ENCODE measurements at places on chromosomes 7 and 10.
A peak's percentile ranks its signal among the peaks of the same experiment; 100 is the strongest.

GRCh38 chr7:122362473-122362872 is 57.9 kb upstream of the FEZF1 start:
- DNase-seq = no peak

DNA sequence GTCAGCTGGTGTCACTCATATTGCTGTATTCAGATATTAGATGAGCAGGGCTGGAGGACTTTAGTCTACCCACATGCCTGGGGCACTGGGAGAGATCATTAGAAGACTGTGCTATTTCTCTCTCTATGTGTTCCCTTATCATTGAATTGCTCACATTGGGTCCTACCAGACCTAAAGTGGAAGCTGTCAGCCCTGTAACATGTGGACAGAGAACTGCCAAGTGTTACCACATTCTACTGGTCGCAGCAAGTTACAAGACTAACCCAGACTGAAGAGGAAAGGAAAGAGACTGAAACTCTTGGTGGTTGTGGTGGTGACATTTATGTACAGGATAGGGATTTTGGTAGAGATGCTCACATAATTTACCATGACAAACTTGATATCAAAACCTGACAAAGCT is 627.1 kb upstream of the FZD8 start:
- no peak for DNase-seq

DNA sequence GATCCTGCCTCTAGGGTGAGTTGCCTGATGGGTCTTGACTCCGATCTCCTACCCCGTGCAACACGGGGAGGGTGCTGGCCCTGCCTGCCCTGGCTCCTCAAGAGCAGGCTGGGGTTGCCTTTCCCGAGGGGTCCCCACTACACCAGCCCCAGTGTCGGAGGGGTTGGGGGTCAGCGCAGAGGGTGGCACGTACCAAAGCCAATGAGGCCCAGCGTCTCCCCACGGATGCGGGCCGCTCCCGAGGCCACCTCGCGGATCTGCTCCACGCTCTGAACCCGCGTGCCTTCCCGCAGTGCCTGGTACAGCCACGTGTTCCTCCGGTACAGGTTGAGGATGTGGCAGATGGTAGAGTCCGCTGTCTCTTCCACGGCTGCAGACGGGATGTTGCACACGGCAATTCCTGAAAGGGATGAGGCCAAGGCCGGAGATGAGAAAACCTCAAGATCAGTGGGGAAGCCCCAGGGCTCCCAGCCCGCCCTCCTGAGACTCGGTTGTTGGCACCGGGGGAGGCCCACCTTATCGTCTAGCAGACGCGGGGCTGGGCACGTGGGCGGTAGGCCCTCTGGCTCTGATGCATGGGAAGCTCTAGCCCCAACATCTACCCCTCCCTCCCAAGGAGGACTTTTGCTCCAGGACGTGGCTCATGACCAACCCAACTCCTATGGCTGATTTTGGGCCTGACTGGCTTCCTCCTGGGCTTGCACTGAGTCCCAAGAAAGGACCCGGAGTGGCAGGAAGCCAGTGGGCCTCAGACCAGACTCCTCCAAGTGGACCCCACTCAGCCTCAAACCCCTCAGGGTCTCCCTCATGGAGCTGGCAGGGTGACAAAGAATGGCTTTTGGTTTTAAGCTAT is 56.1 kb downstream of the ZRANB1 start:
- no peak for DNase-seq

DNA sequence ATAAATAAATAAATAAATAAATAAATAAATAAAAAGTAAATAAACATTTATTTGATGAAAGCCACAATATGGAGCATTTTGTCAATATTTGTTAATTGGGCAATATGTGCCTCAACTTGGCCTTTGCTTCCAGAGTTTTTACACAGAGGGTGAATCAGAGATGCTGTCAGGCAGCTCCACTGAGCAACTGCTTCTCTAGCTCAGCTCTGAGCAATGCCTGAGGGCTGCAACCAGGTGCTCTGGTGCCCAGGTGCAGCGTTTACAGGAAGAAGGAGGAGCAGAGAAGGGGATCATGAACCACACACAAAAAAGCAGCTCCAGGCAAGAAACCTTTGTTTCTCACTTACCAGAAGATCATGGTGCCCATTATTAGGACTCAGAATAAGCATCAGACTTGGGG is 876.2 kb upstream of the AUTS2 start:
- no peak for DNase-seq

DNA sequence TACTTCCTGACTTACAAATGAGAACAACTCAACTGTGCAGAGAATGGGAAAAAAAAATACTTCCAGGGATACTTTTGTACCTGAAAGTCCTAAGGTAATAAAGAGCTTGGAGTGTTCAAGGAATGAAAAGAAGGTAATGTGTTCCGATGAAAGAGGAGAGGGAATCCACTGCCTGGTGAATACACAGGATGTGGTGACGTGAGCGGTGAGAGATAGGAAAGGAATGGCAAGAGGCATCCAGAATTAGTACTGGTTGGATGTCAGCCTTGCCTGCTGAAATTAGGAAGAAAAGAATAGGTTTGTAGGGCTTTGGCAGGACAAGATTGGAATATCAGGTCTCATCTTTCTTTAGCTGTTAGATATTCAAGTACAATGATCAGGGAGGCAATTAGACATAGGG is 347.7 kb downstream of the POM121L12 start:
- no peak for DNase-seq

- DNase-seq = no peak
Observed at GRCh38 chr10:14592566-14592965, 182.1 kb downstream of the FAM107B start.

DNA sequence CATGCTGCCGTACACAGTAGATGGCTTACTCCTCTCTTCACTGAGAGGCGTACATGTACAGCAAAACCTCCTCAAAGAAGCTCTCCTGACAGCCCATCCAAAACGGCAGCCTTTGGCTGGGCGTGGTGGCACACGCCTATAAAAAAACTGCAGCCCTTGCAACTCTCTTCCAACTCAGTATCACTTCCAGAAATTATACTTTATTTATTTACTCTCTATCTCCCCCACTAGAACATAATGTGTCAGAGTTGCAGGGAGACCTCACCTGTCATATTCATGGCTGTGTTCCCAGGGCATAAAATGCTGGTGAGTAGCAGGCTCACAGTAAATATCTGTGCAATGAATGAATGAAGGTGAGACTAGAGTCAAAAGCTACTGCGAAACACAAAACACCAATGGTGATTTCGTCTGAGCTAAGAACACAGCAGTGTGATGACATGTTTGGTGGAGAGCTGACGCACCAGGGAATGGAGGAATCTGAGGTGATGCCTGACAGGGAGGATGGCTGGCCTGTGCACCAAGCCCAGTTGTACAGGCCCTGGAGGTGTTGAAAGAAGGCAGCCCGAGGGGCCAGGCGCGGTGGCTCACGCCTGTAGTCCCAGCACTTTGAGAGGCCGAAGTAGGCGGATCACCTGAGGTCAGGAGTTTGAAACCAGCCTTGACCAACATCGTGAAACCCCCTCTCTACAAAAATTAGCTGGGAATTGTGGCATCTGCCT is 55.3 kb downstream of the COBL start:
- no peak for DNase-seq

DNA sequence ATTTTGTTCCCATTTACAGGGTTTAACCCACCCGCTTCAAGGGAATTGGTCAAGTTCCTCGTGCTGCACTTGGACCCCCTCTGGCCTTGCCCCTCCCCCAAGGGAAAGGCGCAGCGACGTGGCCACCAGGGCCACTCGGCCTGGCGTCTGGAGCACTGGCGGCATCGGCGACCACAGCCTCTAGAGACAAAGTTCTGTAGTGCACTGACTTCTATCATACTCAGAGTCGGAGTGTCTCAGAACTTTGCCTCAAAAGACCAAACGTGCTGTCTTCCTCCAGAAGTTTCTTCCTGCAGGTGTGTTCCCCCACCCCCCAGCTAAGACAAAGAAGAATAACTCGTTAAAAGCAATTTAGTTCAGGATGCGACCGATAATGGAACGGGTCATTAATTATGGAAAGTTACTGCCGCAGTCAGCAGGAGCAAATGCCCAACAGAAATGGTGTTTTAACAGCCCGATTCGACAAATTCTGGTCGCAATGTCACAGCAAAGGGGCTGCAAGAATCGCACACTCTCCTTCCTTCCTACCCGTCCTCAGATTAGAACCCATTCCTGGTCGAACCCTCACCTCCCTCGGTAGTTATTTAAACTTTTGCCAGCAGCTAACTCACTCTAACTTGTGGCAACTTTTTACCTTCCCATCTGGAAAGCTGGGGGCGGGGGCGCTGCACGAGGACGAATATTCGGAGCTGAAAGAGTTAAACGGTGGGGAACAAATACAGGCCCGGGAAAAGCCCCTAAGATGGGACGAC is 202.1 kb upstream of the NFE2L3 start:
- DNase-seq = no peak

GRCh38 chr10:21212348-21212747 is 313.1 kb downstream of the SKIDA1 start:
- no peak for DNase-seq

DNA sequence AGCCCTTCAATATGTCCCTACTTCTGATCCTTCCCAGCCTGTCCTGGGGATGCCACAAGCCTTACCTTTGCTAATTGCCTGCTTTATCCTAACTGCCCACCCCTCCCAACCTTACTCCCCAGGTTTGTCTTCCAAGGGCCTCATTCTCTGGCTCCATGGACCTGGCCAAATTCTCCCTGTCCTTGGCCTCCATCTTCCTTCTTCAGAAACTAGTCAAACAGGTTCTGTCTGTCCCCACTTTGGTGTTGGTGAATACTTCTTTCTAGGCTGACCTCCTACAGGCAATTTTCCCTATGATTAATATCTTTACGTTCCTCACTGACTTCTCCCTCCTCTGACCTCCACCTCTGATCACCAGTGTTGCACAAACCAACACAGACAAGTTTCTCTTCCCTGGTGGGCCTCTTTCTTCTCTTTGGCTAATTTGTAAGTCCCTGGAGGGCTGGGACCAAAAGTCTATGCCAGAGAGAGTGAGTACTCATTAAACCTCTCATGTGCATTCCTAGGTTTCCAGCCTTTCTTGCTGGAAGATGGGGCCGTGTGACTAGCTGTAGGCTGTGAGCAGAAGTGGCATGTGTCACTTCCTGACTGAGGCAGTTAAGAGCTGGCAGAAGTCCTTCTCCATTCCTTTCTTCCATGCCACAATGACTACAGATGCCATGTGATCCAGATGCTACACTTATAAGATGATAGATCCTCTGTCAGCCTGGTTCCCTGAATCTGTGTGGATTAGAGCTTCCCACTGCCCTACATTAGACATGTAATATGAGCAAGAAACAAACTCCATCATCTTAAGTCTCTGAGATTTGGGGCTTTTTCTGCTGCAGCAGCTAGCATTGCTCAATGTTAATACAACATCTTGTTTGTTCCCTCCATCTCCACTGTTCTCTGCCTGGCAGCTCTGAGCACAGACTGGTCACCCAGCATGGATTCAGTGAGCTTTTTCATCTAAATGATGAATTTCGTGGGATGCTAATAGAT is 382.7 kb downstream of the RPS24 start:
- no peak for DNase-seq

- DNase-seq = no peak
Observed at GRCh38 chr10:93854975-93855374, 38.8 kb upstream of the SLC35G1 start.

DNA sequence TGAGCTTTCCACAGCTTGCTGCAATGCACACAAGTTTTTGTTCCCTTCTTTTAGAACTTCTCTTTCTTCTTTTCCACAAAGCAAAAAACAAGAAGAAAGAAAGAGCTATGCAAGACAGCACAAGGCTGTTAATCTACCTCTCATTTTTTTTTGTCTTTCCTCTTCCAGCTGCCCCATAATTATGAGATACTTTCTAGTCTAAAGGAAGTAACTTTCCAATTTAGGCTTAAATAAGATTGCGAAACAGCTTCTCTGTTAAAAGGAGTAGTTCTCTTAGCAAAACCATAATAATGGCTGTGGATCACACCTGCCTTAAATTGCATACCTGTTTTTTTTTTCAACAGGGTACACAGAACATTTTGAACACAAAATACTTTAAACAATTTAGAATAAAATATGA is 56.0 kb downstream of the NDUFB2 start:
- no peak for DNase-seq

GRCh38 chr10:34565934-34566333 is 249.2 kb downstream of the PARD3 start:
- no peak for DNase-seq

GRCh38 chr7:29806208-29806994 is at the start of gene WIPF3:
Gene WIPF3, plus strand, starts transcription at chr7:29806508. Its CDS starts 28,217 bp downstream, at chr7:29834725.
- no peak for DNase-seq

GRCh38 chr10:24306507-24306875 is 97.6 kb downstream of the KIAA1217 start:
- DNase-seq = no peak

GRCh38 chr10:127196282-127197153 is at the start of gene INSYN2A:
Gene INSYN2A, minus strand, starts transcription at chr10:127196591. Its CDS starts 20,196 bp downstream, at chr10:127176395.
- DNase-seq = no peak

DNA sequence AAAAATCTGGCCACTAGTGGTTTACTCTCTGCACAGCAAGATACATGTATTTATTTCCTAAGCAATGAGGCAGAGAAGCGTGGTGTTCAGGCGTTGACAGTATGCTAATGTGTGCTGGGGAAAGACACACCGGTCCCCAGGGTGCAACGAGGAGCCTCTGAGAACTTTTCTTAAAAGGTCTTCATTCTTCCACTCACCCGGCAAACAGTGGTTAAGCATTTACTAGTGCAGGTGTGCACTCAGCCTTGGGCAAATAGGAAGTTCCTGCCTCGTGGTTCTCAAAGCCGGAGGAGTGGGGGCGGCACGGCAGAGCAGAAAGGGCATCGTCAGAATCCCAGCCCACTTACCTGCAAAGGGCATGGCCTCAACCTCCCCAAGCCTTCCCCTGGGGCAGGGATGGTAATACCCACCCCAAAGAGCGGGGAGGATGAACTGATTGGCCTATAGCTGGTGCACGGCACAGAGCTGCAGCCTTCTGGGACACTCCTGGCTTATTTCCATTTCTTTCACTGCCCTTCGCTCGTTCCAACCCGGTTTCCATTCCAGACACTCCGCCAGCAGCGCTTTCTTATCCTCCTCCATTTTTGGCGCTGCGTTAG is 184.3 kb upstream of the CTBP2 start:
- DNase-seq = no peak

DNA sequence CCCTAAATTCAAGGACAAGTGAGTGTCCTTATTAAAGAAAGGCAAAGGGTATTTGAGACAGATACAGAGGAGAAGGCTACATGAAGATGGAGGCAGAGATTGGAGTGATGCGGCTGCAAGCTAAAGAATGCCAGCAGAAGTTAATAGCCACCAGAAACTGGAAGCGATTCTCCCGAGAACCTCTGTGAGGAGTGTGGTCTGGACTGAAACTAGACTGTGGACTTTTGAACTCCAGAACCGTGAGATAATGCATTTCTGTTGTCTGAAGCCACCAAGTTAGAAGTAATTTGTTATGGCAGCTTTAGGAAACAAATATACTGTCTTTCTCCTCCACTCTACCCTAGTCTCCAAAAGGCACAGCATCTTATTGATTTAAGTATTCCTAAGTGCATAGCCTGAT is 80.3 kb upstream of the CREB5 start:
- no peak for DNase-seq

GRCh38 chr7:98755138-98755898 is 114.5 kb downstream of the TMEM130 start:
- no peak for DNase-seq

GRCh38 chr10:128268015-128268722 is 141.9 kb upstream of the MKI67 start:
- DNase-seq = peak; percentile 60

GRCh38 chr10:79381804-79382221 is 34.5 kb downstream of the PPIF start:
- DNase-seq = no peak

- no peak for DNase-seq
Observed at GRCh38 chr7:32533276-32534029, 38.2 kb downstream of the AVL9 start.

- no peak for DNase-seq
Observed at GRCh38 chr7:114790521-114790920, 131.4 kb upstream of the MDFIC start.

All from iPS DF 19.7 (cell line).